ENCODE measurements at places on chromosomes 11 and 22. TPM values are rescaled to one million over a fixed set of nuclear protein-coding genes. Genes with fewer than 3 reads are reported as not detected.

- DNase-seq = no peak
- no peaks in the 10 kb centered on the region for H3K27me3 ChIP-seq
- H3K27ac ChIP-seq = no peak overlapping the region
- H3K4me1 ChIP-seq = peaks cover 3% of the 10 kb centered on the region
- no peaks in the 10 kb centered on the region for H3K36me3 ChIP-seq
These were observed 342.7 kb downstream of the AASDHPPT start for GRCh38 chr11:106420048-106420665.

The OR8G5 gene
- not detected for total RNA-seq

The MAJIN gene
- not detected for total RNA-seq

- no peak overlapping the region for H3K27ac ChIP-seq
- H3K4me1 ChIP-seq = peaks cover 33% of the 10 kb centered on the region
- no peak for DNase-seq
- no peak overlapping the region for H3K4me3 ChIP-seq
- no peaks in the 10 kb centered on the region for H3K36me3 ChIP-seq
- no peaks in the 10 kb centered on the region for H3K27me3 ChIP-seq
These were observed 69.1 kb upstream of the PPARA start for GRCh38 chr22:46081036-46081830.

The A4GALT gene
- 13.8 TPM for total RNA-seq

DNA sequence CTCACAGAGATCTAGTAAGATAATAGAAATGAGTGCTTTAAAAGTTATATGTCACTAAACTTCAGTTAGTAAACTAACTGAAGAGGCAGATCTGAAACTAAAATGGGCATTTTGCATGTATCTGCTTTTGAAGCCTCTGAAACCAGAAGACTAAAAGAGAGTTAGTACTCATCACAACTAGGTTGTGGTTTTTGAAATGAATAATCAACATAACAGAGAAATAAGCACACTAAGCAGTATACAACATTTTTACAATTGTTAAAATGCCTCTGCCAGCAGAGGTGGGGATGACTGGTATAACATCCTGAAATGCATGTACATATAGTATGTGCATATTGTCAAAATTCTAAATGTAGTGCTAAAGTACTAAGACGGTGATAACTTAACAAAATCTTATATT is 564.5 kb downstream of the DLG2 start:
- DNase-seq = no peak
- no peaks in the 10 kb centered on the region for H3K27me3 ChIP-seq
- no peaks in the 10 kb centered on the region for H3K36me3 ChIP-seq
- no peaks in the 10 kb centered on the region for H3K4me1 ChIP-seq
- H3K4me3 ChIP-seq = no peak overlapping the region

- 0 out of 2 replicates have a peak overlapping the region, but pooled peaks have one; percentile 34 for H3K27ac ChIP-seq
- H3K4me1 ChIP-seq = no peaks in the 10 kb centered on the region
- DNase-seq = peak; percentile 69
- no peak overlapping the region for H3K4me3 ChIP-seq
- no peaks in the 10 kb centered on the region for H3K27me3 ChIP-seq
- H3K36me3 ChIP-seq = no peaks in the 10 kb centered on the region
These were observed 98.5 kb downstream of the SMCO4 start for GRCh38 chr11:93444617-93445073.

DNA sequence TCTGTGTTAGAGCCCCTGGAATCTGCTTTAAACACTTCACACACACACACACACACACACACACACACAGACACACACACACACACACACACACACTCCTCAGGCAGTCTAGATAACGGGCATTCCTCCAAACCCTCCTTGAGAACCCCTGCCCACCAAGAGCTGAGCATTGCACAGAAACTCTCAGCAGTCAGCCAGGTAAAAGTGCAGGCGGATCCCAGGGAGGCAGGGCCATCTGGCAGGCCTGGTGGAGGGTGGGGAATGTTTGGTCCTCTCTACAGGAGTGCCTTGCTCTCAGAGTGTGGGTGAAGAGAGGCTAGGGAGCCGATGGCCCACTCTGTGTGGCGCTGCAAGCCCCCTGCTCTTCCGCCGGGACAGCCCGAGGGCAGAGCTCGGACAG is 190.2 kb downstream of the BUD13 start:
- H3K36me3 ChIP-seq = no peaks in the 10 kb centered on the region
- H3K4me1 ChIP-seq = peaks cover 18% of the 10 kb centered on the region
- peaks cover 78% of the 10 kb centered on the region for H3K27me3 ChIP-seq
- DNase-seq = no peak

DNA sequence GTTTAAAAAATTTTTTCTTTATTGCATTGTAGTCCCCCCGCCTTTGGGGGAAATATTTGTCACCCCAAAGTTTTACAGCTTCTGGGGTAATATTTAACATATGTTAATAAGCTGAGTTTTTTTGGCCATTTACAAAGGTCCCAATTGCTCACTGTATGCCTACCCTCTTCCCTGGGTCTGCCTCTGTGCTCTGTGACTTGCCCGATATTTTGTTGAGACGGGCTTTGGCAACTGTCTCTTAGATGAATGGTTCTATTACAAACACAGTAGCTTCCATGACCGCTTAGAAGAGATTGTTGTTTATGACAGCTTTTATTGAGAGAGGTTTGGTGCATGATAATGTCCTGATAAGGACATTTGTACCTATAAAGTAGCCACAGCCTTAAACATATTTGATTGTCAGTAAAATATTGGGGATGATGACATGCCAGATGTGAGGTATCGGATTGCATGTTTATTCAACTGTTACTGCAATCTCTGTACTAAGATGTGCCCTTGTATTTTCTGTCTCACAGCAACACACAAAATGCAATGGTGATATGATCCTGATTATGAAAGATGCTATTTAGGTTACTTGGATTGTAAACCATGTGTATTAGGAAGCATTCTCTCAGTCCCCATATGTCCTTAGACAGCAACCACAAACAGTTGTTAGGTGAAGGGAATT is 103.1 kb downstream of the TEAD1 start:
- no peaks in the 10 kb centered on the region for H3K36me3 ChIP-seq
- no peak for DNase-seq

GRCh38 chr22:46219636-46220035 is 30.5 kb downstream of the CDPF1 start:
- no peaks in the 10 kb centered on the region for H3K27me3 ChIP-seq
- H3K4me1 ChIP-seq = no peaks in the 10 kb centered on the region
- no peak overlapping the region for H3K4me3 ChIP-seq
- no peak for DNase-seq
- no peak overlapping the region for H3K27ac ChIP-seq

DNA sequence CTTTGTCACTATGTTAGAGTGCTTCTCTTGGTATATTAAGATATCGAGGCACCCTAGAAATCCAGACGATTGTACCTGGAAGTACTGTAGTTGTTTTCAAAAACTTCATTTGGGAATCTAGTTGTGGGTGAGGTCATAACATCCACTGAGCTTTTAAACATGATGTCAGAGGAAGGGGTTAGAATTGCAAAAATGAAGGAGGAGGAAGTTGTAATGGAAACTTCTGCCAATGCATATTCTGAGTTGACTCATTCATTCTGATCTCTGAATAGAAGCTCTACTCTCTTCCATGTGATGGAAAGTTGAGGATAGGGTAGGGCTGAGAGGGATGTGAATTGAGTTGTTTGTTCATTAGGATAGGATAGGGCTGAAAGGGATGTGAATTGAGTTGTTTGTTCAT is 7.7 kb downstream of the CD44 start:
- H3K27me3 ChIP-seq = no peaks in the 10 kb centered on the region
- H3K27ac ChIP-seq = no peak overlapping the region
- no peaks in the 10 kb centered on the region for H3K36me3 ChIP-seq
- DNase-seq = no peak
- H3K4me1 ChIP-seq = peaks cover 6% of the 10 kb centered on the region
- H3K4me3 ChIP-seq = no peak overlapping the region

GRCh38 chr11:96263238-96263763 is 79.7 kb downstream of the MAML2 start:
- no peak overlapping the region for H3K27ac ChIP-seq
- DNase-seq = no peak
- H3K36me3 ChIP-seq = no peaks in the 10 kb centered on the region
- peaks cover 5% of the 10 kb centered on the region for H3K4me1 ChIP-seq

DNA sequence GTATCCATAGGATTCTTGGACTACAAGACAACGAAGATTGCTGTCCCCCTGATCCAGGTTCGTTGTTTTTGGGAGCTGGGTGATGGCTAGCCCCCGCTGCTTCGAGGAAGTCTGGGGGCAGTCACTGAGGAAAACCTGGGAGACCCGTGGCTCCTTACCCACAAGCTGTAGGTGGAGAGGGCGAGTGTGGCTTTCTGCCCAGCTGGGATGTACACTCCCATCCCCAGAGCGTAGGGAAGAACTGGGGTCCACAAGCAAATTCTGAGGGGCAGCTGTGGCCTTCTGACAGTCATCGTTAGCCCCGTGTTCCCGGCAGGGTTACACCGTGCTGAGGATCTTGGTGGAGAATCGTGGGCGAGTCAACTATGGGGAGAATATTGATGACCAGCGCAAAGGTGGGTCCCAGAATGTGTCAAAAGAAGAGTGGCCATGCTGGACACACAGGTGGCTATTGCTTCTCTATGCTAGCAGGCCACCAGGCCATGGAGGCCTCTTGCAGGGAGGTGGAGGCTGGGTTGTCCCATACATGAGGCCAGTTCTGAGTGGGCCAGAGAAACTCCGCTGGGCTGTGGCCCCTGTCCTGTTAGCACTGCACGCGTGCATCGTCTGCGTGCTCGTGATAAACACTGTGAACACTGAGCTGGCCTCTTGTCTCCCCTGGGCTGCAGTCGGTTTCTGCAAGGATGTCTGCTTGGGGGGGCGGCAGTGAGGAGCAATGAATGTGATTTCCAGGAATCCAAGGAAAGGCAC is 39.8 kb downstream of the GLB1L2 start:
- no peaks in the 10 kb centered on the region for H3K27me3 ChIP-seq
- H3K27ac ChIP-seq = no peak overlapping the region
- no peak for DNase-seq

The C11orf68 gene
- total RNA-seq = 24.1 TPM

DNA sequence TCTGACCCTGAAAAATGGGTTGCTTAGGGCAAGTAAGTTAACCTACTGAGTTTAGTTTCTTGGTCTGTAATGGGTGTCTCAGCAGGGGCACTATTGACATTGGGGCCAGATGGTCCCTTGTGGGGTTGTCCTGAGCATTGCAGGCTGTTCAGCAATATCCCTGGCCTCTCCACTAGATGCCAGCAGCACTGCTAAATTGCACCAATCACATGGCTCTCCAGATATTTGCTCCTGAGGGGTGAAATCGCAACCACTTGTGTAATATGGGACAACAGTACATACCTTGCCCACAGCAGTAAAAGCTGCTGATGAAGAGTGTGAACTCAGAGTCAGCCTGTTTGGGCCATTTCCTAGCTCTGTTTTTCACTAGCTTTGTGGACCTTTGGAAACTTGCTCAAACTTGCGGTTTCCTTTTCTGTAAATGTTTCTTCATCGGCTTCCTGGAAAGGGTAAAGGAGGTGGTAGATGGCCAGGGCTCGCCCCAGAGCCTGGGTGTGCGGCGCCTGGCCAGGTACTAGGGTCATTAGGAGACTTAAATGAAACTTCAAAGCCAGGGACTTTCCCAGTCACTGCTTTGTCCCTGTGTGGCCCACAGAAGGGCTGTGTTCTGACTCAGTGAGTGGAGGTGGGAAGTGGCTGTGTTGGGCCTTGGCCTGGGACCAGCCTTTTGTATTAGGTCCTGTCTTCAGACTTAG is 13.0 kb downstream of the NCF4 start:
- no peaks in the 10 kb centered on the region for H3K4me1 ChIP-seq
- H3K4me3 ChIP-seq = no peak overlapping the region
- no peaks in the 10 kb centered on the region for H3K27me3 ChIP-seq
- DNase-seq = no peak
- H3K36me3 ChIP-seq = no peaks in the 10 kb centered on the region

- peak overlapping the region; percentile 42 for H3K4me3 ChIP-seq
- H3K27me3 ChIP-seq = peaks cover 73% of the 10 kb centered on the region
- no peak overlapping the region for H3K27ac ChIP-seq
- peaks cover 7% of the 10 kb centered on the region for H3K4me1 ChIP-seq
- peak; percentile 10 for DNase-seq
These were observed 48.4 kb upstream of the DBX1 start for GRCh38 chr11:20208622-20209111.

DNA sequence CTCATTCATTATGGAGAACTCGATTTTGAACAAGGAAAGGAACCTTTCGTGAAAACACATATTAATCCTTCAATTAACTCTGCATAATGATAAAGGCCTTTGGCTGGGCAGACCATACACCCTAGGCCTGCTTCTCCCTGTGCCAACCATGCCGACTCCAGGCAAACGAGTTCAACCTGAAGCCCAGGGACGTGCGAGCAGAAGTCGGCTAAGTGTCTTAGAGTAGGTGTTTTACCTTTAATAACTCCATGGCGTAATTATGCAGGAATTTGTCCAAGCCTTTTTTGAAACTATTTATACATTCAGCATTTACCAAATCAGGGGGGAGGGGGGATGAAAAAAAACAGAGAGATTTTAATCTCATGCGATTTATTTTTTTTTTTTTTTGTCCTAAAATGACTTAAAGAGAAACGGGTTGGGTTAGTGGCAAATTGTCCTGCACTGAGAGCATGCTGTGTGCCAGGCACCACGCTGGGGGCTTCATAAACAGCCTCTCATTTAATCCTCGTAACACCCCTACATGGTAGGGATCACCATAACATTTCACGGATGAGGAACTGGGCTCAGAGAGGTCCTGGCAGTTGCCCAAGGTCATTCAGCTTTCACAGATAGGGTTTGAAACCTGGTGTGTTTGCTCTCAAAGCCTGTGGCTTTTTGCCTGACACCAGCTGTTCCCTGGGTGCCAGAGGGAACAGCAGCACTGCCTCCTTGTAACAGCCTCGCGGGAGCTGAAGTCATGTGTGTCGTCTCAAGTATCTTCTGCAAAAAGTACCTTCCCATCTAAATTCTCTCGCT is 423.9 kb downstream of the MN1 start:
- H3K4me3 ChIP-seq = no peak overlapping the region
- H3K27me3 ChIP-seq = no peaks in the 10 kb centered on the region
- no peak for DNase-seq
- H3K27ac ChIP-seq = no peak overlapping the region

DNA sequence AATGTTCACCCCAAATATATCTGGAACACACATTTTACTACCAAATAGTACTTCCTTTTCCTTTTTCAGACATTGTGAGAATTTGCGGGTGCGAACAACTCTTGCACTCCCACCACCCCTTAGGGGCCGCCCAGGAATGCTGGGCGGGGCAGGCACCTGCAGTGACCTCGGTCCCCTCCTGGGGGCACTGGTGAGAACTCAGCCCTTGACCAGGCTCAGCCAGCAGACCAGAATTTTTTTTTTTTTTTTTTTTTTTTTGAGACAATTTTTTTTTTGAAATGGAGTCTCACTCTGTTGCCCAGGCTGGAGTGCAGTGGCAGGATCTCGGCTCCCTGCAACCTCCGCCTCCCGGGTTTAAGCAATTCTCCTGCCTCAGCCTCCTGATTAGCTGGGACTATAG is 75.8 kb downstream of the ARHGAP8 start:
- no peak for DNase-seq
- no peak overlapping the region for H3K4me3 ChIP-seq
- no peaks in the 10 kb centered on the region for H3K27me3 ChIP-seq

All from H1 (cell line).